NCI-H2029 treated with DMSO at 0.1 percent for 48 hours (cell line): ENCODE measurements at places on chromosomes 2 and 18.

- no peak for DNase-seq
Observed at GRCh38 chr18:22169889-22170420, 566 bp downstream of the GATA6 start.

- DNase-seq: no peak
Observed at GRCh38 chr2:40510304-40510703, 58.4 kb upstream of the SLC8A1 start.

GRCh38 chr2:240189686-240190085 is 49.2 kb upstream of the OTOS start:
- no peak for DNase-seq

- no peak for DNase-seq
Observed at GRCh38 chr2:111642586-111643327, 241.2 kb downstream of the ANAPC1 start.

GRCh38 chr2:35598310-35598709 is 757.3 kb upstream of the CRIM1 start:
- no peak for DNase-seq
